ENCODE measurements at places on chromosomes 7 and 10.

DNA sequence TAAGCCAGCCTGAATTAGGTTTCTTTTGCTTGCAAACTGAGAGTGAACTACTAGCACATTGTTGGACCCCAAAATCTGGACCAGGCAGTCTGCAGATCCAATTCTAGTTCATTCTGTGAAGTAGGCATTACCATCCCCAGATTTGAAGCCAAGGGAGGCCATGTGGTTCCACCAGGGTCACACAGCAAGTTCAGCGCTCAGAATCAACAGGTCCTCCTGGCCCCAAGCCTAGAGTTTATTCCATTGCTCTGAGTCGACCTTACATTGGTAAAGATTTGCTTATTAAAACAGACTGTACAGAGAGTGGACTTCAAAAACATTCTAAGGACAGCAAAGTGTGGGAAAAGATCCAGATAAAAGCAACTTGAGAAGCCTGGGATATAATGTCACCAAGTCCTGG lies 50.9 kb downstream of the AFAP1L2 start:
- DNase-seq, result no peak

DNA sequence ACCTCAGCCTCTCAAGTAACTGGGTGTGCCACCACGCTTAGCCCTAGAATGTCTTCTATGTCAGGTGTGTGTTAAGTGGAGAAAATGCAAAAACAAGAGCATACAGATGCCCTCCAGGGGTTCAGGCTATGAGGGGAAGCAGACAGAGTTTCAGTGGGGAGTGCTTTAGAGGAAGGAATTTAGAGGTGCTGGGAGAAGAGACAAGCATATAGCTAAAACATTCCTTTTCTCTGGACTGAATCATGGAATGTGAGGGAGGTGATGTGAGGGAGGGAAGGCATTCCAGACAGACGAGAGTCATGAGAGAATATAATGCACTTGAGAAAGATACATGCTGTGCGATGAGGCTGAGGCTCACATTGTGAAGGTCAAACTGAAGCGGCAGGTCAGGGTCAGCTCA lies 6.6 kb upstream of the ZNF786 start:
- no peak for DNase-seq

DNA sequence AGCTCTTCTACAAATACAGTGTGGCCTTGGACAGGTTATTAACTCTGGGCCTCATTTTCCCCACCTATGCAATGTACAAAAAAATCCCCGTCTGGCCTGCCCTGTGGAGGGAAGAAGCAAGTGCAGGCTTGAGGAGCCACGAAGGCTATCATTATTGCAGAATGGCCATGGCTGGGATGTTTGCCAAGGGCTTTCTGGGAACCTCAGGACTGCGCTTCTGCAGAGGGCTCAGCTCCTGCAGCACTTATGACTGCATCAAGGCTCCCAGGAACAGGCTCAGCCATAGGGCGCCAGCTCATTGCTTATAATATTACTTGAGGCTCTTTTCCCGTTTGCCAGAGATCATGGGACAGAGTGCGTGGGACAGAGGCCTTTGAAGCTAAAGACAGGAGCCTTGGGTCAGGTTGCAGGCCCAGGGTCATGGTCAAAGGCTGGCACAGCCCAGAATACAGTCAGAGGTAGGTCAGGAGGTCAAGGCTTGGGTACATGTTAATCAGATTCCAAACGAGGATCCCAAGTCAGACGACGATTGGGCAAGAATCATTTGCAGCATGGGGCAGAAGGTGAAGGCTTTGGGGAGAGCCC lies 20.6 kb upstream of the C10orf105 start:
- no peak for DNase-seq

DNA sequence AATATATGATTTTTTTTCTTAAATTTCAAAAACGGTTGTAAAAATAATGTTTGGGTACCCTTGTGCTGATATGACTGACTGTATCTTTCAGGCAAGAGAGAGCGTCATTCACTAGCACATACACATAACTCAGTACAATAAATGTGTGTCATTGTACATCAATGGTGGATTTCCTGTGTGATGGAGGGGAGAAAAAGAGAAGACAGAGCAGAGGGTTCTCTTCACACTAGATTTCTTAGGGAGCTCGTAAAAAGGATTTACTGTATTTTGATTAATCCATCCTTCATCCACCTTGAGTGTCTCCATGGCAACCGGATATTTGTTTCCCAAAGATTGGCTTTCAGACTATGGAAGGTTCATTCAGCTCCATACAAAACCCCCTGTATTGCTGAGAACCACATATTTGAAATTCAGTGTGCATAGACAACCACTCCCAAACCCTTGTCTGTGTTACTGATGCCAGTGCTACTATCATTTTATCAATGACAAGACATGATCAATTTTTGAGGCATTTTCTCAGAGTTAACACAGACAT lies 150.6 kb downstream of the AKR1D1 start:
- DNase-seq, result no peak

- no peak for DNase-seq
Observed at GRCh38 chr10:21572578-21572977, 38.5 kb downstream of the MLLT10 start.

- no peak for DNase-seq
Observed at GRCh38 chr7:106613848-106614560, 47.0 kb downstream of the CCDC71L start.

GRCh38 chr10:71457908-71458307 lies 61.2 kb downstream of the CDH23 start:
- no peak for DNase-seq

DNA sequence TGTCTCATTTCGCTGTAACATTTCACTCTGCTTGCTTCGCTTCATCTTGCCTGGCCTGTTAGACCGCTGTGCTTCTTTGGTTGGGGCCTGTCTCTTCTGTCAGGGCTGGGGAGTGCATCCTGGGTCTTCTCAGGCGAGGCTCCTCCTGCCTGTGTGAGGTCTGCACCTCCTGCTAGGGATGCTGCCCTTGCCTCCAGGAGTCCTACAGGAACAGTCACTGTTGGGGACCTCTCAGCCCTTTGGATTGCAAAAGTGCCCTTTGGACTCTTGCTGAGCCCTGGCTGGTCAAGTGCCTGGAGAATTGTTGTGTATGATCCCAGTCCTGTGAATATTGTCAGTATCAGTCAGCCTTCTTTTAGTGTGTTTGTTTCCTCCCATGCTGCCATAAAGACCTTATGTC lies 84.1 kb downstream of the MDFIC start:
- DNase-seq, result no peak

DNA sequence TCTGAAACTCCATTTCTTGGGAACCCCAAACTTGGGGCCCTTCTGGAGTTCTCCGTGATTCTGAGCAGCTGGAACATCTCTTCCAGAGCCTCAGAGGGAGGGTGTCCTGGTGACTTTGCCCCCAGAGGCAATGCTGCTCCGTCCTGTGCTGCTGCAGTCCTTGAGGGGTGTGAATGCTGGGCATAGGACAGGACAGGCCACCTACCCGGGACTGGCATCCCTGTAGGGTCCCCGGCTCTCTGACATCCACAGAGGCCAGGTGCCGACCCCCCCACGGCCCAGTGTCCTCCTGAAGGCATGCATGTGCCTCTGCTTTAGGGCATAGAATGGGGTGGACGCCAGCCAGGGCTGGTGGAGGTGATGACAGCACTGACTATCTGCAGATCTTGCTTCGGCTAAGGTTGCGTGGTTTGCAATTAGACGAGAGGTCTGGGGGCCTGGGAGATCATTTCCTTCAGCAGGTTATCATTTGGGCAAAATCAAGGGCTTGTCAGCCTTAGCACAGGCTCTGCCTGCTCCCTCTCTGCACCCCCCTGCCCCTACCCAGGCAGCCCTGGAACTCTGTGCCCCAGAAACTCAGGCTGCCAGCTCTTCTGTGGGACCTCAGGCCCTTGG lies 136.9 kb upstream of the GPR26 start:
- DNase-seq, result no peak

DNA sequence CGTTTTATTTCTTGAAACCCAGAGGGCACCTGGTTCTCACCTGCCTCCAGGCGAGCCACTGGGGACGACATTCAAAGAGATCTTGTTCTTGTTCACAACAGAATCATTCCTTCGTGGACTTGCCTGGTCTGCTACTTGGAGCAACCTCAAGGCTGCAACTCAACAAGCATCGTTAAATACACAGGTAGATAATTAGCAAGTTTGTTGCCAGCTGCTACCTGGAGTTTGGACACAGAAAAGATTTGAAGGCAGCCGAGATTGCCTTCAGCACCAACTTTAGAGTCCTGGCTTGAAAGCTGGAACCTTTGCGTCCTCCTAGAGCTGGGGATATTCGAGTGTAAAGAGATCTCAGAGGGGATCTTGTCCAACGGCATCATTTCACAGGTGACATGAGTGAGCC lies 89.6 kb upstream of the C7orf33 start:
- no peak for DNase-seq

DNA sequence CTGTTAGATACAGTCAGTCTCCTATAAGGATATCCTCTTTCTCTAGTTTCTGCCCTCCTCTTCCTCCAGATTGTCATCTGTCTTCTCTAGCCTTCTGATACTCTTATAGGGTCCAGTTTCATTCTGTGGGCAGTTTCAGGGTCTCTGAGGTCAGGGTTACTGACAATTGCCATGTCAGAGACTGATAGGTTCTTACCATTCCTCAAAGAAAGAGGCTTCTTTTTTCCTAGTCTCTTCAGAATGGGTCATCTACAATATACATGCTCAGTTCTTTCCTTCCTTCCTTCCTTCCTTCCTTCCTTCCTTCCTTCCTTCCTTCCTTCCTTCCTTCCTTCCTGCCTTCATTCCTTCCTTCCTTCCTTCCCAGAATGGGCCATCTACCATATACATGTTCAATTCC lies 48.1 kb upstream of the TAS2R16 start:
- DNase-seq, result no peak

DNA sequence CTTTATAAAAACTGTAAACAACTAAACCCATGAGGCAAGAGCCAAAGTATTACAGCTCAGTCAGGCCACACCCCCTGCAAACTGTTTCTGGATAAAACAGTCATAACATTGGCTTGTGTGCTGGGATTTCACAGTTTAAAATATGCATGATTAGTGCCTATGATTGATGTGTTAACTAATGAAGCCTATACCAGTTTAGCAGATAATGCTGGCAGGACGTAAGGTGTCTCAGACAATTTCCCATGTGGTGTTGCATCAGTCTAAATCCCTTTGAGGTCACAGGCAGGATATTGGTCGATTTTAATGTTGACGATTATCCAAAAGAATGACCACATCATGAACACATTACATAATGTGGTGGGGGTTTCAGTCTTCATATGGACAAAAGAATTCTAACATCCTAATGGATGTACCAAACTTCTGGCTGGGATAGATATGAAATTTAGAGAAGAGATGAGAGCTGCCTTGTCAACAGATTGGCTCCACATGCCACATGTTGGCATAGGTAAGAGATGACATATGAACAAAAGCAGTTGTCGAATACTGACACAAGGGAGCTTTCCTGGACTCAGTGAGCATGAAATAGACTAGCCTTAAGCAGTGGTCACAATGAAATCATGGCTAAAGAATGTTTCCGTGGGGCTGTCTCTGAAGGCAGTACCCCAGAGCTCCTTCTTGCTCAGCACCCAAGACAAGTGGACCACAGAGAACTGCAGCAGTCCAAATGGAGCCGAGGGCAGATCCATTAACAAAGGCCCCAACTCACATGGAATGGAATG lies 445.6 kb downstream of the GFRA1 start:
- no peak for DNase-seq

DNA sequence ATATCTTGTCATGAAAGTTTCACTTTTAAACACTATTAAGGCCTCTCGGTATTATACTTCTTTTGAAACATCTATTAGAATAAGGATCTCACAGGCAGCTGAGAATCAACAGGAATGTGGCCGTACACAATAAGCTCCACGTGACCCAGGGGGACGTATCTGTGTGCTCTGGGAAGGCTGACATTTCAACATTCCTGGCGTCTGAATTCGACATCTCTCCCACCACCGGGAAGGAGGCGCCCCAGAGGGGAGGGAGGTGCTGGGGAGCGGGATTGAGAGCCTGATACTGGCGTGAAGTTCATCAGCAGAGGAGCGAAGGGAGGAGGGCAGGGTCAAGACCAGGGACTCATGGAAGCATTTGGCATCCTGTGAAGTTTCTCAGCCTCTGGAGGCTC lies 401.3 kb downstream of the DNAJB6 start:
- no peak for DNase-seq
